ENCODE measurements at places on chromosomes 12 and 14. TPM values are rescaled to one million over a fixed set of nuclear protein-coding genes. Genes with fewer than 3 reads are reported as not detected.

DNA sequence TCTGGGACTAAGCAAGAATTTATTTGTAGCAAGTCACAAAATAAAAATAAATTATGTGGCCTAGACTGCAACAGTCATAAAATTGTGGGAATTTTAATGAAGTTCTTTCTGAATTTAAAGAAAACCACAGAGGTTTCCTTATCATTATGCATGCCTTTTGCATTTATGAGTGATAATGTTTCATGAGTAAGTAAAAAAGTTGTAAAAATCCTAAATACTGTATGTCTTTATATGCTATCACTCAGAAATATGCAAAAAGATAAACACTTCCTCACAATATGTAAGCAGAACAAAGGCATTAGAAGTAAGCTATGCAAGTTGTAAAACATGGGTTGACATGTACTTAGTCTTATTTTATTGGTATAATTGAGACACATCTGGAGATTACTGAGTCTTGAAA lies 239.4 kb upstream of the PDE3A start:
- no peaks in the 10 kb centered on the region for H3K4me1 ChIP-seq
- no peak for DNase-seq
- no peak overlapping the region for H3K27ac ChIP-seq
- H3K27me3 ChIP-seq, result no peaks in the 10 kb centered on the region
- no peaks in the 10 kb centered on the region for H3K36me3 ChIP-seq

- H3K27me3 ChIP-seq, result no peaks in the 10 kb centered on the region
- no peak overlapping the region for H3K4me3 ChIP-seq
- H3K27ac ChIP-seq, result no peak overlapping the region
- no peaks in the 10 kb centered on the region for H3K4me1 ChIP-seq
Measured at GRCh38 chr12:58323676-58324075, 382.3 kb downstream of the ATP23 start.

- H3K36me3 ChIP-seq, result no peaks in the 10 kb centered on the region
- no peak overlapping the region for H3K27ac ChIP-seq
- H3K27me3 ChIP-seq, result no peaks in the 10 kb centered on the region
- no peak overlapping the region for H3K4me3 ChIP-seq
- H3K4me1 ChIP-seq, result peaks cover 34% of the 10 kb centered on the region
- peak; percentile 60 for DNase-seq
Measured at GRCh38 chr14:95500201-95500681, 16.2 kb downstream of the SYNE3 start.

- no peak overlapping the region for H3K4me3 ChIP-seq
- H3K27ac ChIP-seq, result no peak overlapping the region
- no peaks in the 10 kb centered on the region for H3K36me3 ChIP-seq
- no peak for DNase-seq
- no peaks in the 10 kb centered on the region for H3K27me3 ChIP-seq
- no peaks in the 10 kb centered on the region for H3K4me1 ChIP-seq
Measured at GRCh38 chr12:79547044-79547734, 143.6 kb downstream of the PAWR start.

- H3K36me3 ChIP-seq, result no peaks in the 10 kb centered on the region
- no peak overlapping the region for H3K27ac ChIP-seq
- H3K27me3 ChIP-seq, result no peaks in the 10 kb centered on the region
Measured at GRCh38 chr12:9133216-9133916, 17.6 kb upstream of the A2M start.

DNA sequence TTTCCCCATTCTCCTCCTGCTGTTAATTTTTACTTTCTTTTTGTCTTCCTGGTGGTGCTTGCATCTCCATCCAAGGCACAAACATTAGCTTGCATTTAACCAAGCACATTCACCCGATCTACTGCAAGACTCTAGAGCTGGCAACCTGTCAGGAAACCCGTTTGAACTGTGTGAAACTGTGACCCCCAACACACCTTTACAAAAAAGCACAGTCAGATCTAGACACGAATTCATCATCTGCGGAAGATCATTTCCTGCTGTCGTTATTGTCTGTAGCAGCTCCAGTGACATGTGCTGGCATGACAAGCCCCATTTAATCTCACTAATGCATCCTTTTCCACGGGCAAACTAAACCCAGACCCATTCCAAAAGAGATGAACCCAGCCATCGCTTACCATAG lies 340.5 kb downstream of the VRK1 start:
- no peak for DNase-seq
- no peak overlapping the region for H3K27ac ChIP-seq

DNA sequence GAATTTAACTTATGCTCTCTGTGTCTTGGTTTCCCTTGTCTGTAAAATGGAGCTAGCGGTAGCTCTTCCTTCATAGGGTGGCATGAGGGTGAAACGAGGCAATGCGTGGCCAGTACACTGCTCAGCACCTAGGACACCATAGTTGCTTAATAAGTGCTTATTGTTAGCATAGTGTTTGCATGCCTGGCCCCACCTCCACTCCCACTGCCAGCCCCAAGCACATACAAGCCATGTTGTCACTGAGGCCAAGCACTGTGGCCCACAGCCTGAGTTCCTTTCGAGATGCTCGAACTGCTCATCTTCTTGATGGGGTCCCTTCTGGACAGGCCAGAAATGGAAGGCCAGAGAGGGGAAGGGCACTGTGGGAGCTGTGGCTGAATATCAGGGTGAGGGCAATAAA lies 839 bp downstream of the FICD start:
- no peaks in the 10 kb centered on the region for H3K27me3 ChIP-seq
- peaks cover 16% of the 10 kb centered on the region for H3K4me1 ChIP-seq
- no peak for DNase-seq

- H3K36me3 ChIP-seq, result no peaks in the 10 kb centered on the region
- H3K4me3 ChIP-seq, result no peak overlapping the region
- DNase-seq, result no peak
- peaks cover 6% of the 10 kb centered on the region for H3K4me1 ChIP-seq
Measured at GRCh38 chr14:74014299-74014698, 4.8 kb downstream of the ENTPD5 start.

Gene C12orf50
- not detected for total RNA-seq

Gene IKZF4
- total RNA-seq, result 6.3 TPM

Gene CLEC4D
- 0.27 TPM for total RNA-seq

Gene KRT5
- not detected for total RNA-seq

All from gastrocnemius medialis (tissue), 4 donors.